Activated CD8-positive, alpha-beta memory T cell treated with anti-CD3 and anti-CD28 coated beads, Interleukin-2, amount 10 ng/mL, durations not matched to agents 7 days and 5 days (primary cell): ENCODE measurements at places on chromosomes 12 and 14. TPM values are rescaled to one million over a fixed set of nuclear protein-coding genes. Genes with fewer than 3 reads are reported as not detected.

DNA sequence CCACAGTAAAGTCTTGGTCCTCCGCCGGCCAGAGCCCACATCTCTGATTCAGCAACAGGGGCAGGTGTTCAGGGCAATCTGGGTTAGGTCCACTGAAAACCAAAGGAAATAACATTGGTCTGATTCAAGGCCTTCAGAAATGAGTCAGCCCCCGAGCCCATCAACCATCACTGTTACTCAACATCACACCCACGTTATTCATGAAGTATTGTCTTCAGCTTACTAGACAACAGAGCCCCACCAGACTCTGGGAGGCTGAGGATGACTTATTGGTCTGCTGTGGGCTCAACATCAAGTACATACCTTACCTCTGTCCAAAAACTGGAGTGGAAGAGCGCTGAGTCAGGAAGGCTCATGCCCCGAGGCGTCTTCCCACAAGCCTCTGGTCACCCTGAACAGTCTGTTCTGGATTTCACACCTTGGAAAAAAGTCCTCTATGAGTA, 97.5 kb downstream of the ZFP36L1 start:
- DNase-seq: peak; percentile 67

DNA sequence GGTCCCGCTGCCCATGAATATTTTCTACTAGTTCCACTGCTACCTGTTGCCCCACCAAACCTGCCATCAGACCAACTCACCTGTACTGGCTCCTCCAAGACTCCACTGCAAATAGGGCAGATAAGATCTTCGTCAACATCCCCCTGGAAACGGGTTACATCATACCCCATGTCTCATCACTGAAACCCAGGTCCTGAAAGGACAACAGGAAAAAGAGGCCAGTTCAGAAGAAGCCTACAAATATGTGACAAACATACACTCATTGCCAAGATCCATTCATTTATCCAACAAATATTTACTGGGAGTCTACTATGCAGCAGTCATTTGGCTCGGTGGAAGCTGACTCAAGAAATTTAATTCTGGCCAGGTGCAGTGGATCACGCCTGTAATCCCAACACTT, 7.8 kb downstream of the RNF41 start:
- DNase-seq: no peak

- no peak for DNase-seq
These were observed 51.8 kb upstream of the PSMC1 start for GRCh38 chr14:90204516-90204915.

DNA sequence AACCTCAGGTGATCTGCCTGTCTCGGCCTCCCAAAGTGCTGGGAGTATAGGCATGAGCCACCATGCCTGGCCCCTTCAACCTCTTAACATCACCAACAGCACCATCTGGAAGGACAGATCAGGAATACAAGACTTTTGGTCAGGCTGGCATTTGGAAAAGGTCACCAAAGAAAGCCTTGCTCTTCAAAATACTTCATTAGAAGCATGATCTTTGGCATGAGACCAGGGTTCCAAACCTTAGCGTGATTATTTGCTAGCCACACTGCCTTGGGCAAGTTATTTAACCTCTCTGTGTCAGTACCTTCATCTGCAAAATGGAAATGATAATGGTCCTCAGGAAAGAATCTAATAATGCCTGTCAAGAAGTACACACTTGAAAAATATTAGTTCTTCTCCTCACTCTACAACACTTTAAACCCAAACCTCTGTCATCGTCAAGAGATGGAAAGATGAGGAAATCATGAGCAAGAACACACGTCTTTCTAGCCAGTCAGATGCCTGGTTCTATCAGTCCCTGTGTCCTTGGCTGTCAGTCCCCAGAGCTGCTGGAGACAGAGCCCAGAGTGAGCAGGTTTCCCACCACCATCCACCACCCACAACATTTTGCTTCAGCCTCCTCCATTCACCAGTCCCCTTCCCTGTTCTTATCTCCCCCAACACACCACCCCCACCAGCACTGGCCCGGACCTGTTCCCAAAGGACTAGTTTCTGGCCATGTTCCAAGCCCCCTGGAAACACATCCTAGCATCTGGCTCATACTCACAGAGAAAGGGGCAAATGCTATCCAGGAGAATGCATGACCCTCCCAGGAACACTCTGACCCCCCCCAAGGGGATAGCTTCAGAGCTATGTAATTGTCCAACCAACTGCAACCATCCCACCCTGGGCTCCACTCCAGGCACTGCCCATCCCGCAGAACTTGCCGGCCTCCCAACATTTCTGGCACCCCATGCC, 2.0 kb downstream of the ADCY6 start:
- no peak for DNase-seq

- DNase-seq: no peak
These were observed 6.5 kb downstream of the TMBIM4 start for GRCh38 chr12:66163289-66163688.

DNA sequence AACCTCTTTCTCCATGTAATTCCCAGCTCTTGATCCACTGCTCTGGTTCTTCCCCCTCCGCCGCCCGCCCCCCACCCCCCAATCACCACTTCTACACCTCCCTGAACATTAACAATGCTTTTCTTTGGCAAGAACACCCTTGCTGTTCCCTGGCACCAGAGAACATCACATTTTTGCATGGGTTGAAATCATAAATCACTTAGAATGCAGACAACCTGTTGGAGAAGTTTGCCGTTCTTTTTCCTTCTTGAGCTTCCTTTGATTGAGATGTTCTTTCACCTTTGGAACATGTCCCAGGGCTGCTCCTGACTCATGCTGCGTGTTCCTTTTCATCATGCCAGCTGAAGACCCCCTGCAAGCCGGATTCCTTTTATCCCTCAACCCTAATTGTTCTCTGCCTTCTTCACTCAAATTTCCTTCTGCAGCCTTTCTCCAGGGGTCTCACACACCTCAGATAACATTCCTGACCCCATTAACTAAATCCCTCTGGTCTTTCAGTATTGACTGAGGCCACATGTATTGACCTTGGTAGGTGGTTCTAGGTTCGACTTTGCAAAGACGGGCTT, 294.1 kb upstream of the TMPO start:
- no peak for DNase-seq

GRCh38 chr12:114809097-114809496, 125.1 kb upstream of the TBX3 start:
- DNase-seq: no peak

- DNase-seq: no peak
These were observed 164.4 kb downstream of the FBXL14 start for GRCh38 chr12:1429980-1430379.

DNA sequence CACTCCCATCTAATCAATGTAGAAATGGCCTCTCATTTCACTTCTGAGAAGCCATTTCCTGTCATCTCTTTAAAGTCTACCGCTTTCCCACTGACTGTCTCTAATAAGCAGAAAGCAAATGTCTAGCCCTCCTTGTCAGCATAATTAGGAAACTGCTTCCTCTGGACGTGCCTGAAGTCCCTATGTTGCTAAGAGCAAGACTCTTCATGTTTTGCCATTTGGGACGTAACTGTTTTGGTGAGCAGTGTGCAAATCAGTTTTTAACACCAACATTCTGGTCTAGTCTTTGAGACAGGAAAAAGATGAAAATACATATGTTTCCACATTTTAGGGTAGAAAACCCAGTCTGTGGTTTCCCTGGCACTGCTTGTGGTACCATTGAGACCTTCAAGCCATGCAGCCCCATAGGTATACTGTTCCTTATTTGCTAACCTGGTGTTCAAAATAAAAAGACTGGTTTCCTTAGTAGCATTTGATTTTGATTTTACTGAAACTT, 22.2 kb downstream of the IFNG start:
- DNase-seq: no peak

GRCh38 chr14:66099451-66099850, 386.7 kb upstream of the CCDC196 start:
- no peak for DNase-seq

DNA sequence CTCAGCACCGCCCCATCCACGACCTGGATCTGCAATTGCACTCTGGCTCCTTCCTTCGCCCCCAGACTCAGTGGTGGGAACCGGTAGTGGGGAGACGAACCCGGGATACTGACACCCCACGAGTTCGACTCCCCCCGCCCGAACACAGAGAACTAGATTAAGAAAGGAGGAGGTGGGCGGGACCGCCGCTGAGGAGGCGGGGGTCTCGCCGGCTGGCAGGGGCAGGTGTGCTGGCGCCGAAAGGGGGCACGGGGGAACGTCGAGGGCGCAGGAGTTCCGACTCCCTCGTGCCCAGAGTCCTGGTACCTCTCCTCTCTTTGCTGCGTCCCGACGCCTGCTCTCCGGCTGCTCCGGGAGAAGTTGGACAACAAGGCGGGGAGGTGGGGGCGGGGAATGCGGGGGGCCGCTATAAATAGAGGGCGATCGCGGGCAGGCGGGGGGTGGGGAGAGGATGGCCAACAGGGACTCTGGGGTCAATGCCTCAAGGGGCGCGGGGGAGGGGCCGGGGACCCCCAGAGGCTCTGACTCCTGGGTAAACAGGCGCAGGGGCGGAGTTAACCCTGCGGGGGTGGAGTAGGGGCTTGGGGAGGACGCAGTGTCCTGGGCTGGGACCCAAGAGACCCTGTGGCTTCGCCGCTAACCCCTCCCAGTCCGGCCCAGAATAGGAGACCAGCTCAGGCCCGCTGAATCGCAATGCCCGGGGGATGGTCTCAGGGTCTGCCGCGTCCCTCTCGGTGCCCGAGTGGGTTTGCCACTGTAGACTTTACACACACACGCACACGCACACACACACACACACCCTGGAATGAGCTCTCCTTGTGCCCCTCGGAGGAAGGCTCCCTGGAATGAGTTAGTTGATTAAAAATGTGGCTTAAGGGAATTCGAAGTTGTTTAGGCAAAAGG, 761 bp upstream of the NDRG2 start:
- DNase-seq: no peak

DNA sequence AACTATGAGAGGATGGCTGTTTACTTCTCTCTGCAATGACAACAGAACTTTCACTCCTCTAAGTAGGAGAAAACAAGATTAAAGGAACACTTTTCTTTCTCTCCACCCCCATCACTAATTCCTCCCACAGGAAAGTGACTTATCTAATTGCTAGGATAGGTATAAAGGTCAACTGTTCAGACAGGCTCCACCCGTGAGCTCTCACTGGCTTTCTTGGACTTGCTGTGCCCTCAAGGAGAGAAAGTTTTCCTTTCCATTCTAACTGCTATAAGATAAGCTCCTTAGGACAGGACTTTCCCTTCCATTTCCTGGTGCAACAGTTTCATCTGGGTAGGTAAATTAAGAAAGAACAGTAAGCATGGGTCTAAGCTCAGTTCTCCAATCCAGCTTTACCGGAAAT, 4.8 kb downstream of the SLC41A2 start:
- no peak for DNase-seq

- no peak for DNase-seq
These were observed 44.7 kb downstream of the GPHB5 start for GRCh38 chr14:63273717-63274655.

DNA sequence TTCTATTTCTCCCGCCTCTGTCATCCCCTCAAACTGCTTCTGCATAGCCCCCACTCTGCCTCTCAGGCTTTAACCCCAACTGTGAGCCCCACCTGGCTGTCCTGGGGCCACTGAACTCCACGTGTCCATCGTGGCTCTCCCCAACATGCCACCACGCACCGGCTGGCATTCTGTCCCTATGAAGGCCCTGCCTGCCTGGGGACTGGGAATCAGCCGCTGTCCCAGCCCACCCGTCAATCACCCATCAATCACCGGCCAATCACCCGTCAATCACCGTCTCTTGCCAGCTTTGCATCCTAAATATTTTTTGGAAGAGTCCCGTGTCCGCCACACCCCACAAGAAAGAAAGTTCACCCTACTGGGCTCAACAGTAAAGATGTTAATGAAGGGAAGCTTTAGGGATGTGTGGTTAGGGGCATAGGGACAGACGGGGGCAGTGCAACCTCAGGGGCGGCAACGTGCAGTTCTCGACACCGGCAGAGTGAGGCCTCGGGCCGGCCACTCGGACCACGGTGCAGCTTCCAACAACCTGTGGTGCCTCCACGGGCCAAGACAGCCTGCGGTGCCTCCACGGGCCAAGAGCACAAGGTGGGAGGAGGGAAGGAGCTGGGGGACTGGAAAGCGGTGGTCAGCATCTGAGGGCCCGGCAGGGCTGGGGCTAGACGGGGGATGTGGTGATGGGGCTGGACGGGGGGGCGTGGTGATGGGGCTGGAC, 85.6 kb downstream of the GALNT9 start:
- no peak for DNase-seq

DNA sequence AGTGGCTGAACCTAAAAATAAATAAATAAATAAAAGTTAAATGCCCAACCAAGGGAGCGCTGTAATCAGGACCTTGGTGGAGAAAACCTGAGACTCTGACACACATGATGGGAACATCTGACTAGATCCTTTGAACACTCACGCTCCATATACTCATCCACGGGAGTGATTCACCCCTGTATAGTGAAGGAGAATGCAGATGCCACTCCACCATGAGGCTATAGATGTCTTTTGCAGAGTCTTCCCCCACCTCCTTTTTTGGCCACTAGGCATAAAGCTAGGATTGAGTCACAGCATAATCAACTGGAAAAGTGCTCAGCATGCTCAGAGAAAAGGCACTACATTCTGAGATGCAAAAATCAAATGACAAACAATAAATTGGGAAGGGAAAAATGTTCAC, 19.0 kb downstream of the ADAM20 start:
- no peak for DNase-seq

- DNase-seq: no peak
These were observed 1.4 kb upstream of the TMEM132C start for GRCh38 chr12:128265566-128265965.

DNA sequence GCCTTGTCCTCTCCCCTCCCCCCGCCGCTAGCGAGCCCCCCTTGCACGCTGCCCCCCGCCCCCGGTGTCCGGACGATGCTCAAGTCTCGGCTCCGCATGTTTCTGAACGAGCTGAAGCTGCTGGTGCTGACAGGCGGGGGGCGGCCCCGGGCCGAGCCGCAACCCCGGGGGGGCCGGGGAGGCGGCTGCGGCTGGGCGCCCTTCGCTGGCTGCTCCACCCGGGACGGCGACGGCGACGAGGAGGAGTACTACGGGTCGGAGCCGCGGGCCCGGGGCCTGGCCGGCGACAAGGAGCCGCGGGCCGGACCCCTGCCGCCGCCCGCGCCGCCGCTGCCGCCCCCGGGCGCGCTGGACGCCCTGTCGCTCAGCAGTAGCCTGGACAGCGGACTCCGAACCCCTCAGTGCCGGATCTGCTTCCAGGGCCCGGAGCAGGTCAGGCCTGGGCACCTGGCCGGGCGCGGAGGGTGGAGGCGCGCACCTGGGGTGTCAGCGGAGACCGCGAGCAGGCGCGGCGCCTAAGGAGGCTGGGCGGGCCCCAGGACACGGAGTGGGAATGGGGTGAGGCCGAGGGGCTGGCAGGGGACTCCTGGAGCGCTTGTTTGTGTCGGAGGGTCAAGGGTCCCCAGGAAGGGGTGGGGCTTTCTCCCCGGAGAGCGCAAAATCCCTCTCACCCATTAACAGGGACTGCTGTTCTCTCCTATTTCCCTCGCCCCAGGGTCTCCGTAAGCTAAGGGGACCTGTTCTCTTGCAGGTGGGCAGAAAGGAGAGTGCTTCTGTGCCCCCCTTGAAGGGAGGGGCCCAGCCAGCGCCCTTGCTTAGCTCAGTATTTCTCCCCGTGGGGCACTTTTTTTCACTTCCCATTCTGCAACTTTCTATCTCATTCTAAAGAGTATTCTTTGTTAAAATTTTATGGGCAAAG, 810 bp downstream of the MARCHF9 start:
- no peak for DNase-seq

The NR4A1 gene
- total RNA-seq: 8.4 TPM

The SLC25A47 gene
- total RNA-seq: not detected

The JPH4 gene
- total RNA-seq: not detected
